NCI-H1092 treated with DMSO at 0.1 percent for 48 hours (cell line): ENCODE measurements at places on chromosomes 16 and 17.

DNA sequence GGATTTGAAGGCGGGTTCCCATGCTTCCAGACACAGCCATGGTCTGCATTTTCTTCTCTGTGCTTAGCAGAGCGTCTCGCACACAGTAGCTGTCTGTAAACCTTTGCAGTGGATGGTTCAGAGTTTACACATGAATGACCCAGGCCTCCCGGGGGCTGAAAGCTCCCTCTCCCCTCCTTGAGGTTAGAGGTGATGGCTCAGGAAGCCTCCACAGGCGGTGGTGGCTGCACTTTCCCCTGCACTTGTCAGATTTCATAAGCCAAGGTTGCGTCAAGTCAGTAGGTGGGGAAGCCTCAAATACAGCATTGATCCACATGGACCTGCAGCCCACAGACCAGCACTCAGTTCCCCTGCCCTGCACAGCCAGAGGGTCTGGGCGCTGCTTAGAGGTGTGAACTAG lies 211.9 kb downstream of the KATNIP start:
- DNase-seq: no peak

GRCh38 chr16:79283578-79283977 lies 317.0 kb downstream of the MAF start:
- no peak for DNase-seq

- DNase-seq: no peak
Measured at GRCh38 chr17:33871720-33872540, 383.2 kb upstream of the CCL2 start.

DNA sequence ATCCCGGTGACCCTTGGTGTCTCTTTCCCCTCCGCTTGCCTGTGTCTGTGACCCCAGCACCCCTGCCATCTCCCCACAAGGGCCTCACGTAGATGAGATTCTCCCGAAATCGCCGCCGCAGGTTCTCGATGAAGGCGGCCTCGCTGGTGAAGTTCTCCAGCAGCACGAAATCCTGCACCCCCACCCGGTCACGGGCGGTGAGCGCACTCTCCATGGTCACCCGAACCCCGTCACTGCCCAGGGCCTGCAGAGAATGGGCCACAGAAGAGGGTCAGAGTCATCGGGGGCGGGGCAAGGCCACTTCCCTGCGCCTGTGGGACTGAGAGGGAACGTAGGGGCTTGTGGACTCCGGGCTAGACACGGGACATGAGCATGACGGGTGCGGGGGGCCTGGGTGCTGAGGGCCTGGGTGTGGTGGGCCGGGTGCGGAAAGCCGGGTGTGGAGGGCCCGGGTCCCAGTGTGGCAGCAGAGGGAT lies 8.4 kb downstream of the MYO1C start:
- DNase-seq: no peak

- DNase-seq: no peak
Measured at GRCh38 chr17:71628306-71628705, 492.5 kb upstream of the SOX9 start.

DNA sequence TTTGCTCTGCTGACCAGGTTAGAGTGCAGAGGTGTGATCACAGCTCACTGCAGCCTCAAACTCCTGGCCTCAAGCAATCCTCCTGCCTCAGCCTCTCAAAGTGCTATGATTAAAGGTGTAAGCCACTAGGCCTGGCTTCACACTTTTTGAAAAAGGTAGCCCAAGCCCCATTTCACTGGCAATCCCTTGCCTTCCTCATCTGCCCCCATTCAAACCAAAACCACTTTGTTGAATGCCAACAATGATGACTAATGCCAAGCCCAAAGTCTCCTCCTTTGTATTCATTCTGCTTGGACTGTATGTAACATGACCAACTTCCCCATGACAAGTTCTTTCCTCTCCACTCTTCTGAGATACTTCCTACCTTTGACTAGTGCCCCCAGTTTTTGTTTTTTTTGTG lies 33.1 kb downstream of the N4BP1 start:
- no peak for DNase-seq

- DNase-seq: no peak
Measured at GRCh38 chr16:56346131-56346890, 79.0 kb downstream of the AMFR start.

- no peak for DNase-seq
Measured at GRCh38 chr17:57260325-57261083, 4.2 kb downstream of the MSI2 start.

GRCh38 chr17:80941743-80942422 lies 49.8 kb upstream of the CHMP6 start:
- DNase-seq: no peak

GRCh38 chr17:57684711-57685498 lies 60.2 kb downstream of the CCDC182 start:
- no peak for DNase-seq

DNA sequence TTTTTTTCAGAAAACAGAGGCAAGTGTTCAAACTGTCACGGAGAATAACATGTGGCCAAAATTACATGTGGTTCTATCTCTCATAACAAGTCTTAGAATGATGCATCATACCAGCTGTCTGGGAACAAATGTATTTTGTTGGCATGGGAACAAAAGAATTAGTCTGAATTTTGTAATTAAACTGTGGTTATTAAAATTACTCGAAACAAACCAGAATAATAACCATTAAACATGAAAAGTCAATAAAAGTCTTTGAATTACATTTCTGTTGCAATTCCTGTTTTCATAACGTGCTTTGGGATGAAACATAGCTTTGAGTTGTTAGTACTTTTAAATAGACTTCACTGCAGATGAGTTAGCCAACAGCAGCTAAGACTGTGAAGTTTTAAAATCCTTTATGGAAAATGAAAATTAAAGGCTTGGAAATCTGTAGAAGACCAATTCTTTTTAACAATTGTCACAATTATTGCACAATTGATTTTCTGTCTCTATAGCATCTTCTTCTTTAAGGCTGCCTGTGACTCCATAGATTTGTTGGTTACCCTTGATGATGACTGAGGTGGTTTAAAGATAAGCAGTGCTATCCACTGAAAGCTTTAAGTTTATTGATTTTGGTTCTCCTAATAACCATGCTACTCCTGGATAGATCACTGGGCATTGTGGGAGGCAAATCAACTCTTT lies 117.9 kb upstream of the AXIN2 start:
- DNase-seq: no peak

- peak; percentile 27 for DNase-seq
Measured at GRCh38 chr16:80084614-80085013, 456.2 kb upstream of the DYNLRB2 start.

- DNase-seq: no peak
Measured at GRCh38 chr17:36947922-36948716, 635 bp upstream of the AATF start.

DNA sequence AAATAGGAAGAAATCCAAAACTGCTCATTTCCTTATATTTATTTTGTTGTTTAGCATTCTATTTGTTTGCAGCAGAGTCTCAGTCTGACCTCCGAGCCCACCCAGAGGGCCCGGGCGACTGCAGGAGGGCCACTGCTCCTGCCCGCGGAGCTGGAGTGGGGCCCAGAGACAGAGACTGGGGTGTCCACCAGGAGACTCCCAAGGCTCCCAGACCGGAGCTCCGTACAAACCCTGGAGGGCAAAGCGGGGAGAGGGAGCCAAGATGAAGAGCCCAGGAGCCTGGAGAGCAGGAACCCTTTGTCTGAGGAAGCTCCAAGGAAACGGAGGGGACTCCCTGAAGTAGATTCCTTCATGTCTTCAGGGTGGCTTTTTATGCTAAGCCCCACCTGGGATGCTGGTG lies 57.9 kb downstream of the AXIN2 start:
- DNase-seq: no peak

- DNase-seq: no peak
Measured at GRCh38 chr16:64507240-64508024, 614.4 kb downstream of the CDH11 start.

DNA sequence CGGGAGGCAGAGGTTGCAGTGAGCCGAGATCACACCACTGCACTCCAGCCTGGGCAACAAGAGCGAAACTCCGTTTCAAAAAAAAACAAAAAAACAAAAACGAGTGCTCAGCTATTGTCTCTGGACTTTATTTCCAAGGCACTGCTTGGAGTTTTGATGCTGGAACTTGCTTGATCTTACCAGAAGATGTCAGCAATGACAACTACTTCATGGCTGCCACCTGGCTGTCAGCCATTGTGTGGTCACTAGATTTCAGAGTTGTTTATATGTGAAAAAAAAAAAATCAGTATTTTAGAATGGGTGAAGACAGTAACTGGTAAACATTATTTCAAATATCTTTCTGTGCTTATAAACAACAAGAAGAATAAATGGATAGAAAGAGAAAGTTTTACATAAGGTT lies 26.3 kb upstream of the OR4D1 start:
- no peak for DNase-seq

DNA sequence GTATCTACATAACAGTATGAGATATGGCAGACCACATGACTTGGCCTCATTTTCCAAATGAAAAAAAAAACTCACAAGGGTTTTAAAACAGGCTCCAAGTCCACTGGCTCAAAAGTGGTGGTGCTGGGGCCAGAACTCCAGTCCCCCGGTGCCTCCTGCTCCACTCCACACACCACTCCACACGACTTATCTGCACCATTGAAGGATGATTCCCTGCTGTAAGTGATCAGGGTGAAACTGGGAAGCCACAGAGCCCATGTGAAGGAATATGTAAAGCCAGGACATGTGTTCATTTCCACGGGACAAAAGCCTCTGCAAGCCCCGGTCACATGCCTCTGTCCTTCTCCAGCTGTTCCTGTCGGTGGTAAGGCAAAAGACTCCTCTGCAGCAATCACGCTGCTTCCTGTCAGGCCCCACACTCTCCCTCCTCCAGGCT lies 97.2 kb downstream of the ZNF18 start:
- DNase-seq: no peak
